ENCODE measurements at places on chromosomes 1 and 21.

DNA sequence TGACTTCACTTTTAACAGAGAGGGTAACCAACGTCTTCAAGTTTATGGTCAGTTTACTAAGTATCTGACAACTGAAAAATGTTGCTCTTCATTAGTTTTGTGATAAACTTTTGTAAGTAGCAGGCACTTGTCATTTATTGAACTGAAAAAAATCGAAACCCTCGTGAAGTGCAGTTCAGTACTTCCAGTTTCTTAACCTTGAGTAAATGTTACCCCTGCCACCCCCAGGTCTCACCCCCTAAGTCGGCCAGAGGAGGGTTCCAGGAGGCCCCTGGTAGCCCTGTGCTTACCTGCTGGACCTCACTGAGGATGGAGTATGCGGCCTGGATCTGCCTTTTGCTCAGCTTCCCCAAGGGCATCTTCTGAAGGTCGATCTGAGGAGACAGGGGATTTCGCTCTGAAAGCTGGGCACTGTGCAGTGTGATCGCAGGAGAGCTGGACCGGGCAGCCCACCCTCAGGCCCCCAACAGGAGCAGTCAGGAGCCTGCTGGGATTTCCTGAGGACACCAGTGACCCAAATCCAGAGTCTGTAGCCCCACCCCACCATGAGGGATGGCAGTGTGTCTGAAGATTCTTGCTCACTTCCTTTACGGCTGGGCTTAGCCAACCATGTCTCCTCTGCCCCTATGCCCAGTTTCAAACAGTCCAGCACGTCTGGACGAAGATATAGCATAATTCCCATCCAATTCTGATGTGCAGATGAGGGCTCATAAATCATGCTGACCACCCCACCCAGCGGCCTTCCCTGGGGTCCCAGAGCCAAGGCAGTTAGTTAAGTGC, 37.6 kb downstream of the PARP1 start:
- no peak for DNase-seq

- DNase-seq: no peak
Observed at GRCh38 chr1:162857850-162858249, 3.1 kb downstream of the CCDC190 start.

- DNase-seq: no peak
Observed at GRCh38 chr21:26469789-26470188, 103.3 kb downstream of the CYYR1 start.

DNA sequence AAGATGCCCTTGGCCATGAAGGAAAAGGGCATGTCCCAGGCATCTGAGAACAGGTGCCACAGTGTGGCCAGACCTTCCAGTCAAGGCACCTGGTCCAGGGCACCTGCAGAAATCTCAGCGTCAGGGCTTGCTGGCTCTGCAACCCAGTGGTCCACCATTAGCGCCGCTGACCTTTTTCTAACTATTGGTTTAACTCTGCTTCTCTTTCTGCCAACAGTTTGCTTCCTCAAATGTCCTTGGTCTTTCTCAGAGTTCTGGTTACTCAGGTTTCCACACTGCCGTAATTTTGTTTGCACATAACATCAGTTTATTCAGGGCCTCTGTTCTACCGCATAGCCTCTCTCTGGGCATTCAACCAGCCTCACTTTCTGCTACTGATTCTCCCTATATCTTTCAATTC, 16.5 kb upstream of the FYB2 start:
- no peak for DNase-seq

DNA sequence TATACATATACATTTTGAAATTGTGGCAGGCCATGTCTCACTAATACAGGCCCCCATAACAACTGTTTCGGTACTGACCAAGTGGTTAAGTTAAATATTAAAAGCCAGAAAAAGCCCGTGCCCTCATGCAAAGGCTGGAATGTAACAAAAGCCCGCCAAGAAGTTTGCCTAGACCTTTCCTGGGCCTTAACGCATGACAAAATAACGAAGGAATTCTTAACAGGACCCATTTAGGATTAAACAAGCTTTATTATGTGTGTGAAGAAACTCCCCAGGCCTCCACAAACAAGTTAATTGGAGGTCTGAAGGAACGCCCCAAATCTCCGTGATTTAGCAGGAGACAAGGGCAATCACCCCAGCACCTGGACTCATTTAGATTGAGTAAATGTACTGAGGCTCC, 42.4 kb downstream of the TNFSF4 start:
- DNase-seq: no peak

DNA sequence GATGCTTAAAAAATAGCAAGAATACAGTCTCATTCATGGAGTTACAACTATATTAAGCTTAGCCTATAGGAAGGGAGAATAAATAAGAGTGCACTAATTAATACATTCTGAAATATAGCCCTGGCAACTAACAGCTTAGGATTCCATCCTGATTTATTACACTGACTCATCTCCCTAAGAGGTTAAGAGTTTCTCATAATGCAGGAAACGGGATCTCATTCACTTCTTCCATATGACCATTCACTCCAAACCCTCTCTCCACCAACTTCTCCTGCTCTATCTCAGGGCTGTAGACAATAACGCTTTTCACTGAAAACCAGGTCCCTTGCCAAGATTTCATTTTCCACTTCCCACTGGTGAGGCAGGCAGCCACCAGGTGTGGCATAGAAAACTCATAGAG, 168.5 kb upstream of the PLD5 start:
- no peak for DNase-seq

- no peak for DNase-seq
Observed at GRCh38 chr1:248696774-248697173, 5.8 kb downstream of the OR14I1 start.

DNA sequence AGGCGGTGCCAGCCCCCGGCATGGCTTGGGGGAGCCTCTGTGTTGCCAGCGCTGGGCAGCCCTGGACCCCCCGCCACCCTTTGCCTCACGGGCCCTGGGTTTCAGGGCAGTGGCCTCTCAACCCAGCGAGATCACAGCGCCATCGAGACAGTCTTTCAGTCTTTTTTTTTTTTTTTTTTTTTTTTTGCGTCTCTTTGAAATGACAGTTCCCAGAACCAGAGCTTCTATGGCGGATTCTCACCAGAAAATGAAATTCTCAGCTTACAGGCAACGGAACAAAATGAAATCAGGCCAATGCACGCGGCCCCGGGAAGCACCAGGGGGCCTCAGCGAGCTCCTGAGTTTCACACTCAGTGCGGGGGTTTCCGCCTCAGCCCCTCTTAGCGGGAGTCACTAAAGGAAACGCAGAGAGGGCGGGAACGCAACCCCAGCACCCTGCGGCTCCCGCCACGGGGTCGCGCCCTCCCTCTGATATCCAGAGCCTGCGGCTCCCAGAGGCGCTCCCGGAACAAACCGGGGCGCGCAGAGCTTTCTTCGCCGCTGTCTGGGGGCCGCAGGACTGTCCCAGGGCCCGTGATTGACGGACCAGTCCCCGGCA, 8.0 kb upstream of the COL6A1 start:
- peak; percentile 88 for DNase-seq

- no peak for DNase-seq
Observed at GRCh38 chr1:32774950-32775634, 42.1 kb downstream of the YARS1 start.

GRCh38 chr1:169508432-169509338, 22.9 kb upstream of the SLC19A2 start:
- no peak for DNase-seq

GRCh38 chr21:42171091-42172053, 47.6 kb upstream of the ABCG1 start:
- DNase-seq: no peak

DNA sequence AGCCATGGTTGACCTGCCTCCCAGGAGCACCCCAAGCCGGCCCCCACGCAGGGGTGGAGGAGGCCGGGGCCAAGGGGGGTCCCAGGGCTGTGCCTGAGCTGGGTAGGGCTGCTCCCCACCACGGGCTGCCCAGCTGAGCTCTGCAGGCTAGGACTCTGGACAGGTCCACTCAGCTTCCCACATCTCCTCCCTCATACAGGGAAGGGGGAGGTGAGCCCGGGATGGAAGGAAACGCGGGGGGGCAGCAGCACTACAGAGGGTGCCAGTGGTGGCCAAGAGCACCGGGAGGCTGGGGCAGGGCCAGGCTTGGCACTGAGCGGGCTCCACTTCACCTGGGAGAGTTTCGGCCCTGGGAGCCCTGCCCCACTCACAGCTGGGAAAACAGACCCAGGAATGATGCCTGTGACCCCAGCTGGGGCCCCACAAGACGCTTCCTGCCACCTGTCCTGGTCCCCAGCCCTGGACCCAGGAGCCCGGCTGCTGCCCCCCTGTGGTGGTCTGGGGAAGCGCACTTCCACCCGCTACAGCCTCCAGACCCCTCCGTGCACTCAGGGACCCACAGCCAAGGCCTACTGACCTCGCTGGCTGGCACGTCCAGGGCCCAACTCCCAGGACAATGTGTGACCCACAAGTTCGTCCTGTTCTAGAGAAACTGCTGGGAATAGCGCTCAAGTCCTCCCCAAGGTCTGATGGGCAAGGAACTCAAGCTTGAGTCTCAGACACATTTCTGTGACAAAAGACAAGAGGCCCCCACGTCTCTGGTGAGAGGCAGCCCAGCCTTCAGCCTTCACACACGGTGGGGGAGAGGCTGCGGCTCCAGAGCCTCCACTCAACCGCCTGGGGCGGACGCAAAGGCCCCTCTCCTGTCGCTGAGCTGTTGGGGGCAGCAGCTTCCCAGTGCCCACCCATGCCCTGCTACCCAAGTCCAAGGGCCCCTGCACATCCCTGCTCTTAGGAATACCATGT, 3.0 kb downstream of the AURKAIP1 start:
- DNase-seq: peak; percentile 89

DNA sequence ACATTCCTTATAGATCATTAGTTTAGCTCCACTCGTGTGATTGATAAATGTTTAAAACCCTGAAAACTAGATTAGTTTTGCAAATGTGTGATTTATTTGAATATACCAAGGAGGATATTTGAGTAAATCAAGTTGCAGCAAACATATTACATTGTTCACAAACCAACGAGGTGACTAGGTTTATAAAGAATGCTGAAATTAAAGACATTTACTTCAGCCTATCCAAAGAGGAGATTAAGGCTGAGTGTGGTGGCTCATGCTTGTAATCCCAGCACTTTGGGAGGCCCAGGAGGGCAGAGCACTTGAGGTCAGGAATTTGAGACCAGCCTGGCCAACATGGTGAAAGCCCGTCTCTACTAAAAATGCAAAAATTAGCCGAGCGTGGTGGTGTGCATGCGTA, 34.1 kb downstream of the VTCN1 start:
- no peak for DNase-seq

DNA sequence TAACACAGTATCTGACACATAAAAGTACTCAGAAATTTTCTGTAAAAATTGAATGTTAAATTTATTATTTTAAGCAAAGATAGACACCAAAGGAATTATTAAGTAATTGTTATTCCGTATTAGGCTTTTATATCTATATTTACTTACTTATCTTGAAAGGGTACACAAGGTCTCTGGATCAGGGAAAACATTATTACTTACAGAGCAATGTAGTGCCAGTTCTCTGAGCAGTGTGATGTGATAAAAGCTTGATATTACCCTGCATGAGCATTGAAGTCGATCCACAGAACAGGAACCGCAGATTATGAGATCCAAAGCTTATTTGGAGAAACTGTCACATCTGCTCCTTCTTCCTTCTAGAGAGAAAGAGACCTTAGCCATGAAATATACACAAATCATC, 637.9 kb upstream of the RGS18 start:
- no peak for DNase-seq

DNA sequence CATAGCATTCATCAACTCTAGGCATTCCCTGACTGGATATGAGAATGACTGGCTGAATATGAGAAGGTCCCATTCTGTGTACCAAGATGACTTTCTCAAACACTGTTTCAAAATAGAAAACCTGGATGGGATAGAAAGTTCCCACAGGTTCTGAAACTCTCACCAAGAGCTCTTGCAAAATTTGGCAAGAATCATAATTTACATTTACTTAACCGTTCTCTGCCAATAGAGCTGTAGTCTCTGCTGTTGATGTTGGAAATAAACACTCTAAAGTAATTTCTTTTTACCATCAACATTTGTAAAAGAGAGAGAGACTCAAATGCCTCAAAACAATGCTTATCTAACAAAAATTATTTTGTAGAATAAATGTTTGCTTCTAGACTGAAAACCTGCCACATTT, 221.1 kb downstream of the LMO4 start:
- no peak for DNase-seq

GRCh38 chr1:99638853-99639252, 7.1 kb upstream of the PALMD start:
- DNase-seq: no peak

GRCh38 chr1:35595684-35596083, 22.6 kb downstream of the TFAP2E start:
- DNase-seq: no peak

DNA sequence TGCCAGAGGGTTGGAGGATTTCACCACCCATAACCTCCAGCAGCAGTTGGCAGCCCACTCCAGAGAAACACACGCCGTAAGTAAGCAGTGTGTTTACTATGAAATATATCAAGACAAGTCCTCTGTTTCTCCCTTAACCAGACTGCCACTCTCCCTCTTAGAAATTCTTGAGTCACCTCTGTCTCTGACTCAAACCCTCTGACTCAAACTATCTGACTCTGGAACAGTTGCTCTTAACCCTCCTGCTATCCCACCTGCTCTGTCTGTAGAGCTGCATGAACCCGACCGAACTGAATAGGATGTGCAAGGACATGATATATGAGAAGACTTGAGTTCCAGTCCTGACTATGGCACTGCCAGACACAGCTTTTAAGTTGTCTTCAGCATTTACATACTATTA, 14.1 kb downstream of the INPP5B start:
- DNase-seq: no peak

DNA sequence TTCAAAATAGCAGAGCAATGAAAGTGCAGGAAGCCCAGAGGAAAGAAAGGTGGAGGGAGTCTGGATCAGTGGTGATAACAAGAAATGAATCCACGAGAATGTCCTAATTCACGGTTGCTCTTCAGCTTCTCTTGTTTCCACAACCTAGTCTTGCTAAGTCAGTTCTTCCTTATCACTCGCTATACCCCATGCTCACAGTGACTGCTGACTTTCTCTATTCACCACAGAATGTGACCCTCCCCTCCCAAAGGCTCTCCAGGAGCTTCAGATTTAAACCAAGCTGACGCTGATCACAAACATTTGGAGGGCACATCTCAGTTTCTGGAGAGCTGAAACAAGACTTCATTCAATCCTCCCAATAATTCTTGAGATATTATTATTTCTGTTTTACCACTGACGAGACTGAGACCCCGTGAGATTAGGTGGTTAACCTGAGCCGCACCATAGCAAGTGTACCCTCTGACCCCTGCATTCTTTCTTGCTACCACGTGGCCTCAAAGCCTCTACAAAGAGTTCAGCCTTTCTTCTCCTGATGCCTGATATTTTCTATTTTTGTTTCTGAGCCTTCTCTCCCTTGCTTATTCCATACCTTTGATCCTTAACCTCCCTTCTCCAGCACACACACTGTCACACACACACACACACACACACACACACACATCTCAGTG, 10.7 kb upstream of the CCN1 start:
- DNase-seq: no peak

DNA sequence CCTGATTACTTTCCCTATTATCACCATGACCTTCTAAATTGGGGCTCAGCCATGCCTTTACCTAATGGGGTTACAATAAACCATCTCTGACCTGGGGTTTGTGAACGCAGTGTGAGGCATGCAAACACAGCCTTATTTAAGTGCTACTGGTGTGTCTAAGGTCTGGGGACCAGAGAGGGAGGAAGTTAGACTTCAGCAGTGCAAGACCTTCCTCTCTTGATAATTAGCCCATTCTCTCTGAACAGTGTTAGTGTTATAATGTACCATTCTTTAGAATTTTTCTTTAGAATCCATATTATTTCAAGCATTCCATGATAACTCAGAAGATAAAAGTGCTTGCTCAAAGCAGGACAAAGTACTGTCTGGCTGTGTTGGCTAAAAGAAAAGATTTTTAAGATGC, 10.5 kb upstream of the LRRC8D start:
- DNase-seq: no peak
